ENCODE measurements at places on chromosomes 5 and 9.

GRCh38 chr5:147092044-147092443, 142.8 kb upstream of the STK32A start:
- DNase-seq, result no peak

DNA sequence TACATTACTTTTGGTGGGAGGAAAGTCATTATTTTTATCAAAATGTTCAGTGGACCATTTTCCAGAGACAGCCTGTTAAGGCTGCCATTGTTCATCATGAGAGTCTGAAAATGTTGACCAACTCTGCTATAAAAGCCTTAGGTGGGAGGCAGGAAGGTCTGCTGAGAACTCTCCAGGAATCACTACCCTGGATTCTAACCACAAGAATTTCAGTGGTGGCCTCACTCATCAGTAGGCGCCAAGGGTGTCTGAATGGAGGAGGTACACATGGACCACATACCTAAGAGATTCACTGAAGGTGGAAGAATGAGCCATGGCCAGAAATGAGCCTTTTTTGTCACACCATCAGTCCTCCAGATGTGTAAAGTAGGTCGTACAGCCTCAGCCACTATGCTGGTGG, 21.0 kb upstream of the TLX3 start:
- DNase-seq, result no peak

DNA sequence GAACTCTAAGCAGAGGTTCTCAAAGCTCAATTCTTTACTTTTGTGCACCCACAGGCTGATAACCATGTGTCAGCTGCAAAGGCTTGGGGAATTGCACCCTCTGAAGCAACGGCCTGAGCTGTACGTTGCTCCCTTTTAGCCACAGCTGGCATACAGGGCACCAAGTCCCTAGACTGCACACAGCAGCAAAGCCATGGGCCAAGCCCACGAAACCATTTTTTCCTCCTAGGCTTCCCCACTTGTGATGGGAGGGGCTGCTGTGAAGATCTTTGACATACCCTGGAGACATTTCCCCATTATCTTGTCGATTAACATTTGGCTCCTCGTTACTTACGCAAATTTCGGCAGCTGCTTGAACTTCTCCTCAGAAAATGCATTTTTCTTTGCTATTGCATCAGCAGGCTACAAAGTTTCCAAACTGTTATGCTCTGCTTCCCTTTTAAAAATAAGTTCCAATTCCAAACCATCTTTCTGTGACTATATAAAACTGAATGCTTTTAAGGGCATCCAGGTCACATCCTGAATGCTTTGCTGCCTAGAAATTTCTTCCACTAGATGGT, 23.0 kb downstream of the KIAA0825 start:
- no peak for DNase-seq

DNA sequence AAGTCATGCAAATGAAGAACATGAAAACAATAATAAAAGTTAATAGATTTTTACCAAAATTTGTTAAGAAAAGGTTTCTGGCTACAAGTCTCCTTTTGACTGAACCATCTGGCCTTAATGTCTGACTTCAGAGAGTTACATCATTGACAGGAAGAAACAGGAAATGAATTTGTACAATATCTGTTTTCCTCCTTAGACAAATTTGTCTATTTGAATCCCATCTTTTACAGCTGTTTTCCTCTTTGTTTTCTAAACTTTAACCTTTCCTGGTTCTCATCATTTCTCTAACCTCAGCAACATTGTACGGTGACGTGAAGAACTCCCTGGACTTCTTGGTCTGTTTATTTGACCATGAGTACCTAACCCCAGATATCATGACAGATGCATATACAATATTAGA, 567.5 kb upstream of the RIOK2 start:
- DNase-seq, result no peak

DNA sequence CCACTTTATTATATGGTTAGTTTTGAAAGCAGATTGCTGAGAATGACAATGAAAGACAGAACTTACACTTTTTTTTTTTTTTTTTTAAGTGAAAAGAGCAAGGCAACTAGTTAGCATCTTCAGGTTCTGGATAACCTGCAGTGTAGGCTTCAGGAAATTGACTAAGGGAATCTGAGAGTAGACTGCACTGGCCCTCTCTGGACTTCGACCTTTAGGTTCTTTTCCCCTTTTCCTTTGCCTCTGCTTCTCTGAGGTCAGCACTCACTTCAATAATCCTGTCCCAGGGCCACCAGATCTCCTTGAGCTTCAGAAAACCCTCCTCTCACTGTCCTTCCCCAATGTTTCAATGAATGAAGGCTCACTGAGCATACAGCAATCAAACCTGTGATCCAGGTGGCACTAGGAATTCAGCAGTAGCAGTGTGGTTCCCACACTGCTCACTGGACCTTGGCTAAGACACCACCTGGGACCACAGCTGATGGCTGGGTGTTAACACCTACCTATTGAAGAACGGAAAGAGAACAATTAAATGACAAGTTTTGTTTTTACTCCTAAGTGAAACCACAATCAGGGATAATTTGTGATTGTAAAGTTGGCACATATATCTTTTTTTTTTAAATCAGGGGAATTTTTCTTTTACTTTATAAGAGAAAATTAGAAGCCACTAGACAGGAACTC, 85.8 kb upstream of the IL6ST start:
- no peak for DNase-seq

DNA sequence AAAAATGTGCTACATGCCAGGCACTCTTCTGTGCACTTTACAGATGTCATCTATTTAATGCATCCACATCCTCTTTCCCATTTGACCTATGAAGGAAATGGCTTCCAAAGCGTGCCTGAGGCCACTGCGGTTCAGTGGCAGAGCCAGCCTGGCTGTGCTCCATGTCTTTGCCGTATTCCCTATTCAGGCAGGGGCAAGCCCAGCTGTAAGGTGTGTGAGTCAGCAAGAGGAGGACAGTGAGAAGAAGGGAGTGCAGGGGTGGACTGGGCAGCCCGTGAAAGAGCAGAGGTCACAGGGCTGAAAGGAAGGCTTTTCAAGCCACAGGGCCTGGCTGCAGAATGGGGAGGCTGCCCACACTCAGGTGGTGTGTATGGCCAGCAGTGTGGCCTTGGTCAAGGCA, 91.7 kb downstream of the HRH2 start:
- no peak for DNase-seq

GRCh38 chr9:113356686-113357292, 7.4 kb downstream of the BSPRY start:
- DNase-seq, result no peak

DNA sequence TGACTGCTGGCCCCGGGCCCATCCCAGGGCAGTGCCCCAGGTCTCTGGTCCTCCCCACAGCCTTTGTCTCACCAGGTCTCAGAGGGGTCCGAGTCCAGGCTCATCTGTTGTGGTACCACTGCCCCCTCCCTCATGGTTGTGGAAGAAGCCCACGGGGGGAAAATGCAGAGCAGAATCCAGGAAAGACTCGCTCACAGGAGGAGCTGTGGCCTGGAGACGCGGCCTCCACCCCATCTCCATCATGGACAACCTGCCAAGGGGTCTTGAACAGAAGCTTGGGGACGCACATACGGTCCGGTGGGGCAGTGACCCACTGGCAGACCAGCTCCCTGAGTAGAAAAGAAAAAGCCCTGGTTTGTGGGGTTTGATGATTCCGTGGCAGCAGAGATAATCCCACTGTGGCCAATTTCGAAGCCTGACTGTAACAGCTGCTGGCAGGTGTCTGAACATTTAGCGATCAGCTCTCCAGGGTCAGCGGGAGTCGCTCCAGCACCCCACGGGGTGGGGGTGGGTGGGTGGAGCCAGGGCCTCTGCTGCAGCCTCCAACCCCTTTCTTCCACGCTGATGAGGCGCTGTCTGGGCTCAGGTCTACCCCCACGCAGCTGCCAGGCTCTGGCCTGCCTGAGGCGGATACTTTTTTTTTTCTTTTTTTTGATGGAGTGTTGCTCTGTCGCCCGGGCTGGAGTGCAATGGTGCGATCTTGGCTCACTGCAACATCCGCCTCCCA, 1.9 kb upstream of the GRIN1 start:
- no peak for DNase-seq

DNA sequence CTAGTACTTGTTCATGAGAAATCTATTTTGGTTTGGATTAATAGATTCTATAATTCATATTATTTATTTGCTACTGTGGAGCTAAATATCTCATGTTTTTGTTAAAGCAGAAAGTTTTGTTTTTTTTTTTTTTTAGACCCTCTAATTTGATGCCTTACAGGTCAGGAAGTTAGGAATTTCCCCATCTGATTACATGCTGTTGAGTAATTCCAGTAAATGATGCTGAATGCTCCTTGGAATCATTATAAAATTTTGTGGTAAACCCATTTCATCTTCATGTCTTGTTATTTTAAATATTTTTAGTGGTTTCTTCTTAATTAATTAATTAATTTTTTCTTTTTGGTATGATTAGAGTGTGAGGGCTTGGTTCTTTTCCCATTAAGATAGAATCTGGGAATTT, 35.6 kb downstream of the NNT start:
- no peak for DNase-seq

GRCh38 chr5:22352493-22352892, 500.7 kb downstream of the CDH12 start:
- no peak for DNase-seq

GRCh38 chr5:10567781-10568321, 4.0 kb downstream of the ANKRD33B start:
- DNase-seq, result no peak

DNA sequence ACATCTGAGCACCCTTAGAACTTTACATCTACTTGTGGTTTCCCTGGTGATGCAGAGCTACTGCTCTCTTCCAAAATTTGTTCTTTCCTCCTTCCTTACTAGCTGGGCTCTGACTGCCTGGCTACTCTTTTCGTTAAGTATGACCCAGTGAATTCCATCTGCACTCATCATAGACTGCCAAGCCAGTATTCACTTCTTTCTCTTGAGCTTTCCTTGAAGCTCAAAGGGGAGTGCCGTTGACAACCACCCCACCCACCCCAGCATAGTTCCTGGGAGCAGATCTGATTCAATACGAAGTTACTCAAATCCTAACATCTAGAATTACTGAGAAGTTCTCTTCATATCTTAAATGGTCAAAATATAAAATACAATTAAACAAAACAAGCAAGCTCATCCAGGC, 190.5 kb downstream of the ADAMTS12 start:
- no peak for DNase-seq

- DNase-seq, result no peak
These were observed 274.3 kb upstream of the TRPC7 start for GRCh38 chr5:136639616-136640015.

DNA sequence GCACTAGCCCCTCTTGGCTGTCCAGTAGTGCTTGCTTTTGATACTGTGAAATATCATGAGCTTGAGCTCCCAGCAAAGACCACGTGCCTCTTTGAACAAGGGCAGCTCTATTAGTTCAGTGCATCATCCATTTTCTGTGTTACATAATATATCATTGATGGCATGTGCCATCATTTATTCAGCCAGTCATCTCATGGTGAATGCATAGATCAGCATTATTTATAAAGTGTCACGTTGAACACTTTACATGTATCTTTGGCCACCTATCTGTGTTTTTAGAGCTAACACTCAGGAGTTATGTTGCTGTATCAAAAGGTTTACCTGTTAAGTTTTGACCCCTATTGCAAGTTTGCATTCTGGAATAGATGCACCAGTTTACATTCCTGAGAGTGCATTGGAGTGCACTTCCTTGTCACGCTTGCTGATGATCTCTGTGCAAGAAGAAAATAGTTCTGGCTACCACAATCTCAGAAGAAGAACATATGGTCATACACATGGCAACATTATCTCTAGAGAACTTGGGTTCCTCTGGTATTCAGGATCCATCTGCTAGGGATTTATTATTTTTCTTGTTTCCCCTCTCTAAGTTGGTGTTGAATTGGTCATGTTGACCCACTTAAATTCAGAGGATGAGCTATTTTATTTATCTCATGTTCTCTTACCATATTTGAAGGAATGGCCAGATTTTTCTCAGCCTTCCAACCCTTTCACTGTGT, 120.9 kb downstream of the SH3GL2 start:
- DNase-seq, result no peak

- DNase-seq, result no peak
These were observed 45.7 kb downstream of the ZNF474 start for GRCh38 chr5:122175091-122175490.

DNA sequence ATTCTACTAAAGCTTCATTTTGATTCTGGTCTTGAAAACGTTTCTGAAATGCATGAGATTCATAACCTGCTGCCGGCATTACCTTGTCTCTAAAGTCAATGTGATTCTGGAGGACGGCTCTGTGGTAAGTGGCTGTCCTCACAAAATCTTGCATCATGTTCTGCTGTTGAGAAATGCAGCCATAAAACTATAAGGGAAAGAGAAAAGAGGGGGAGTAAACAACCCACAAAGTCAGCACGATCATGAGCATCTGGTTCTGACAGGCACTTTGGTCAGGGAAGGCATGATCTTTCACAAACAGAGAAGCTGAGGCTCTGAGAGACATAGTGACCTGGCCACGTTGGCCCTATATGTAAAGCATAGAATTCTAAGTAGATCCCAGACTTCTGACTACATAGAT, 168.9 kb upstream of the PUM3 start:
- no peak for DNase-seq

- DNase-seq, result no peak
These were observed 52.3 kb upstream of the JMY start for GRCh38 chr5:79183617-79184016.

GRCh38 chr5:94283093-94283492, 335.3 kb downstream of the KIAA0825 start:
- no peak for DNase-seq

DNA sequence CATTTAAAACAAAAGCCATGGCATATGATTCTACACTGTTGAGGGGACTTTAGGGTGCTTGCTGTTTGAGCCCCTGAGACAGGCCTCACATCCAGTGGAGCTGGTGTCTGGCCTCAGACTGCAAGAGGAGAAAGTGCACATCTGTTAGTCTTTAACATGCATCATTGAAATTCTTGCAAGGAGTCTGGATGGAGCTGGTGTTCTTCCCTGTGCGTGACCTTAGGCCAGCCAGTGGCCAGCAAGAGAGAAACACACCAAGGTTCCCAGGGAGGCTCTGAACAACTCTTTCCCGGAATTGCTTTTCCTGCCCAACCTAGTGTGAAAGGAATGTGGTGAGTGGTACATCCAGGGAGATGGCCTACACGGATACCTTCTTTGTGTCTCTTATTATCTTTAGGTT, 282.8 kb upstream of the TNC start:
- no peak for DNase-seq

DNA sequence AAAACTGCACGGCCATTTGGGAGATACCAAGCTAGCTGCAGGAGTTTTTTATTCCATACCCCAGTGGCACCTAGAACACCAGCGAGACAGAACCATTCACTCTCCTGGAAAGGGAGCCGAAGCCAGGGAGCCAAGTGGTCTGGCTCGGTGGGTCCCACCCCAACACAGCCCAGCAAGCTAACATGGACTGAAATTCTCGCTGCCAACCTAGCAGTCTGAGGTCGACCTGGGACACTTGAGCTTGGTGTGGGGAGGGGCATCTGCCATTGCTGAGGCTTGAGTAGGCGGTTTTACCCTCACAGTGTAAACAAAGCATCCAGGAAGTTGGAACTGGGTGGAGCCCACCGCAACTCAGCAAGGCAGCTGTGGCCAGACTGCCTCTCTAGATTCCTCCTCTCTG, 108.9 kb upstream of the CHD1 start:
- peak; percentile 73 for DNase-seq

GRCh38 chr5:69492391-69492922, at the start of gene OCLN:
TSS of gene OCLN (plus strand) at chr5:69492790. CDS start at chr5:69504245, 11,455 bp downstream.
- DNase-seq, result no peak

- DNase-seq, result no peak
These were observed 48.8 kb downstream of the KCNIP1 start for GRCh38 chr5:170552621-170553115.
